ENCODE measurements at places on chromosomes 12 and 14.

- DNase-seq, result no peak
Observed at GRCh38 chr14:87992346-87992717, 650 bp downstream of the GALC start.

DNA sequence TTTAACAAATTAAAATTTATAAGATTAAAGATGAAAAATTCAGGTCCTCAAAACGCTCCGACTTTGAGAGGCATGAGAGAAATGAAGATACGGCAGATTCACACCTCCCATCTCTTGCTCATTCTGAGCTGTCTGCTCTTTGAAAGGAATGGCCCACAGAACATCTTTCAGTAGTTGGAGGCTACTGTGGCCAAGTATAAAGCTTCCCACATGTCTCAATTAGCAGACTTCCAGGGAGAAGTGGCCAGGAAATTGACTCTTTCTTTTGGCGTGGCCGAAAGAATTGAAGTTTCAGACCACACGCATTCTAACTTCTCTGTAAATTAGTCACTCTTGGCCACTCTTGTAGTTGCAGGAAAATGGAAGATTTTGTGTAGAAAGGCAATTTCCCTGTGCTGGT is 129.2 kb downstream of the DIP2B start:
- DNase-seq, result no peak

- no peak for DNase-seq
Observed at GRCh38 chr14:97311411-97311810, 514.2 kb downstream of the VRK1 start.

GRCh38 chr14:103885509-103885932 is 38.1 kb upstream of the PPP1R13B start:
- DNase-seq, result no peak

GRCh38 chr14:95496690-95497259 is 19.7 kb downstream of the SYNE3 start:
- no peak for DNase-seq

DNA sequence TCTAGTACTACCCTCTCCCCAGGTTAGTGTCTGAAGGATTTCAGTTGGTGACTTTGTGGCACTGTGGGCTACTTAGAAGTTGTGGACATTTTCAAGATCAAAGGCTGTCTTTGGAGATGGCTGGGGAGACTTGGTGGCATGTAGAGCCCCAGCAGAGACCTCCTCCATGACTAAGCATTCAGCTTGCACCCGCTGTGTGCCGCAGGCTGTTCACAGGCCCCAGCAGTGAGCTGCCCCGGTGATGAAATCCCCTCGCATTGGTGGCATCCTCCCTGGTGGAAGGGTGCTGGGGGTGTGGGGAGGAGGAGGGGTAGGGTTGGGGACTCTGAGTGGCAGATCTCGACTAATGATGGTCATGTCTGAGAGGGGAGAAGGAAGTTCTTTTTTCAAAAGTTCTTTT is 173.9 kb downstream of the TSPAN9 start:
- DNase-seq, result no peak

- peak; percentile 46 for DNase-seq
Observed at GRCh38 chr12:32273712-32274111, 125.6 kb upstream of the FGD4 start.

- DNase-seq, result no peak
Observed at GRCh38 chr12:119692410-119692809, 24.5 kb downstream of the PRKAB1 start.

DNA sequence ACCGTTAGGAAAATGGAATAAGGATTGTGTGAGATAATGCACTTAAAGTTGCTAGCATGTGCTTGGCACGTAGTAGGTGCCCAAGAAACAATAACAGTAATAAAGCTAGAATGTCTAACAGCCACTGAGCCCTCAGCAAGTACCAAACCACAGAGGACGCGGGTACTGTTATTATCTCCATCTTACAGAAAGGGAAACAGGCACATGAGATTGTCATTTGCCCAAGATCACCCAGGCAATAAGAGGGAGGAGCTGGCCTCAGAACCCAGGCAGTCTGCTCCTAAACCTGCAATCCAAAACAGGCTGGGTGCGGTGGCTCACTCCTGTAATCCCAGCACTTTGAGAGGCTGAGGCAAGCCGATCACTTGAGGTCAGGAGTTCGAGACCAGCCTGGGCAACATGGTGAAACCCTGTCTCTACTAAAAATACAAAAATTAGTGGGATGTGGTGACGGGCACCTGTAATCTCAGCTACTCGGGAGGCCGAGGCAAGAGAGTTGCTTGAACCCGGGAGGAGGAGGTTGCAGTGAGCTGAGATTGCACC is 5.1 kb upstream of the SDS start:
- DNase-seq, result no peak

- no peak for DNase-seq
Observed at GRCh38 chr12:10385166-10385613, 4.7 kb downstream of the KLRK1 start.

- no peak for DNase-seq
Observed at GRCh38 chr12:47834199-47834903, 14.6 kb upstream of the HDAC7 start.
